NCI-H2171 (cell line): ENCODE measurements at places on chromosomes 4 and X.

- DNase-seq, result no peak
Observed at GRCh38 chrX:138026211-138026610, 460.3 kb downstream of the ZIC3 start.

GRCh38 chr4:152095701-152096070 is 334.9 kb upstream of the GATB start:
- DNase-seq, result no peak

DNA sequence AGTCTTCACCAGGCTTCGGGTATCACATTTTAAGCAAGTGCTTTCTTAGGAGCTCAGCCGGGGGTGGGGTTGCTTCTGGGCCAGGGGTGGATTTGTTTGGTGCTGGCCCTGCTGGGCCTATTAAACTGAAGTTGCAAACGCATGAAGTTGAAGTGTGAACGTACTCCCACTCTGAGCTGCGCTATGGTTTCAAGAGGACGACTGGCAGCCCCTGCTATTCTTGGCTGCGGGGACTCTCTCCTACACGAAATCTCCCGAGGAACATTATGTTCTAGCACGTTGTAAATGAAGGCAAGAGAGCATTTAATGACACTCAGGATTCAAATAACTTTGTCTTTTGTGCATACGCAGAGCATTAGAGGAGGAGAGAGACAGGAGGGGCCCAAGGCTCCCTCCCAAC is 401.3 kb upstream of the BOD1L1 start:
- DNase-seq, result no peak

GRCh38 chr4:139593091-139593564 is 37.1 kb upstream of the SETD7 start:
- DNase-seq, result peak; percentile 57

DNA sequence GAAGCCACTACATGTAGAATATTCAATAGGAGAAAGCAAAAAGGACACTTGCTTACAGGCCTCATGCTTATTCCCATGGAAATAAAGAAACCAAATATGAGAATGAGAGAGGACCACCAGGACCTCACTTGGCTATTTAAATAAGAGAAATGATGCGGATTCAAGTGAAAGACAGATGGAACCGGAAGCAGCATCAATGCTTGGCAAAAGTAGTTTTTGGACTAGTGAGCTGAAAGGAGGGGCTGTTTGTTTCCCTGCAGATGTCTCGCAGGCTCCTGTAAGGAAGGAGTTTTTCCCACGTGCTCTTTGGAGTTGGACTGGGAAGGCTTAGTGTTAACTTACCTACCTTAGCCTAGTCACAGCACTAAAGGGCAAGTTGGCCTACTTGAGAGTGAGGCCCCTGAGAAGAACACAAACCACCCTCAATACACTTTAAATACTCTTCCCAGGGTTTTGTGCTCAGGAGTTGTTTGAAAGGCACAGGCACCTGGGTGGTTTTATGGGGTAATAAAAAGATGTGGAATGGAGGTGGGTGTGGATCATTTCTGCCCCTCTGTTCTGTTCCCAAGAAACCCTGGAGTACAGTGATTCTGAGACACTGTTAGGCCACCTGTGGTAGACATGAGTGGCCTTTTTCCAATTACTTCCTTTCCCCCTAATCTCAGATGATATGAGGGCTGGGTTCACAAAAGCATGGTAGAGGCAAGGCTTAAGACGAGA is 113.3 kb upstream of the C1GALT1C1 start:
- DNase-seq, result no peak

GRCh38 chrX:14675500-14675899 is 146.2 kb downstream of the GLRA2 start:
- peak; percentile 5 for DNase-seq

DNA sequence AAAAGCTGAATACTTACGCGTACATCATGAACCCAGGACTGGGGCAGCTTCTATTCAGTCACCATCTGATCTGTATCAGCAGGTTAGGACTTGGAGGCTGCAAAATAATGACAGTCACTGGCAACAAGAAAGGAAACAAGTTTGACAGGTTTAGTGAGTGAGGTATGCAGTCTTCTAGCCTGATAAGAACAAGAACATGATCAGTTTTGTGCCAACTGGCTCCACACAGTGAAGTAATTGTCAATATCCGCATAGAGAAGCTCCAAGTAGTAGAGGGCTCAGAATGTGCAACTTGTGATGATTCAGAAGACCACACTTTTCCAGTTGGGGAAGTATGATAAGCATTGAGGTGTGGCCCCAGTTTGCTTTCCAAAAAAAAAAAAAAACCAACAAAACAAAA is at the start of gene TMPRSS11F:
Gene TMPRSS11F, minus strand, starts transcription at position 77 of the 400 bp plus-strand sequence. Its CDS starts 49 bp downstream, at position 28.
- no peak for DNase-seq

DNA sequence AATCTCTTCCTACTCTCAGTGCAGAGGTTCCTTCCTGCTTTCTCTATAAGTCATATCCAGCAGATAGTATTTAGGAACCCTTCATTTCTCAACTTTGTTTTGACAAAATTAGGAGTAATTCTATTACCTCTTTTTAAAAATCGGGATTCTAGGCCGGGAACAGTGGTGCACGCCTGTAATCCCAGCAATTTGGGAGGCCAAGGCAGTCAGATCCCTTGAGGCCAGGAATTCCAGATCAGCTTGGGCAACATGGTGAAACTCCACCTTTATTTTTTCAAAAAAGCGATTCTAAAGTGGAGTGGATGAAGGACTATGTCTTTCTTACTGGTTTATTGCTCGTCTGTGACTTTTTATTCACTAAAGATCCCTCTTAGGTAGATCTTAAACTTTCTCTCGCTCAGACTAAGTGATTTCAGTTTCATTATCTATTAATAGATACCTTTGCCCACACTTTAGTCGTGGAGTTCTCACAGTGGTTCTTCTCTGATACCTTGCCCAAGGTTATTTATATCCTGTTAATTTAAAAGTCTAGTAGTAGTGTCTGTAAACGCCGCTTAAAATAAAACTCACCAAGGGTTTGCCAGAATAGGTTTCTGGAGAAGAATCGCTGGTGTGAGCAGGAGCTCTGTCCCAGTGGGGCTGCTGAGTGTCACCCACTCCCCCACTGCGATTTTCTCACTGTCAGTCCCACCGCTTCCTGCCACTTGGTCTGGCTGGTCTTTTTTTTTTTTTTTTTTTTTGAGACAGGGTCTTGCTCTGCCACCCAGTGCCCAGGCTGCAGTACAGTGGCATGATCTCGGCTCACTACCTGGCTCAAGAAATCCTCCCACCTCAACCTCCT is 27.0 kb upstream of the TMEM131L start:
- DNase-seq, result no peak

GRCh38 chrX:13165266-13166189 is 121.1 kb upstream of the FAM9C start:
- DNase-seq, result no peak

GRCh38 chr4:105306158-105306781 is 159.6 kb downstream of the TET2 start:
- DNase-seq, result no peak

DNA sequence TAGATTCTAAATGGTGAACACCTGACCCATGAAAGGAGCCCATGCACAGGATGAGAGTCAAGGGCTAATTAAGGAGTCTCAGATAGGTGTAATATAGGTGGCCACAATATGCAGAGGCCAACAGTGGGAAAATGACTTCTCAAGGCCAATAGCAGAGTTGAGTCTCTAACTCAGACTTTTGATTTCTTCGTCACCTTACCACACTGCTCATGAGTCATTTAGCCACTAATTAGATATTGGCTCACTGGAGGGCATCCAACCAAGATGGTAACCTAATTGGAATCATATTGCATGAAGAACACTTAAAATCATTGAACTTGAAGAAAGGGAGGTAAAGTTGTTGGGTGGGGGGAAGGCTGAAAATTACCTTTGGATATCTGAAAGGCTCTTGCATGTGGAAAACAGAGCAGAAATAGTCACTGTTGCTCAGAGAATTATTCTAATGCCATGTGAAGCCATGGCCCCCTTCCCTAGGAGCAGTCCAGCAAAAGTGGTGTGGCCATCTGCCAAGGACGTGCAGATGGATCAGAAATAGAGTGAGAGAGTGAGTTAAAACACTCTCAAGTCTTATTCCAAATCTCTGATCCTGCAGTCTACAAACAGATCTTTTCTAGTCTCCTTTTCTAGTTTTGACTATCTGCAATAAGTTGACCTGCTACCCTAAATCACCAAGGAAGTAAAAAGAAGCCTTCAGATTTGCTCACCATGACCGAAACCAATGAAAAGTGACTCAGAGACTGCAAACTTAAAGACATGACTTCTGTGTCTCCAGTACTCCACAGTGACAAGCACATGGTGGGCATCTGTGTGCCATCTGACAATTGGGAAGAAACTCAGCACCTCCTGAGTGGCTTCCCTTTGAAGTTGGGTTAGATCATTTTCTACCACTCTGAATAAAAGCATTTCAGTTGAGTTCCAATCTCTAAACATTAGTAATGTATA is 93.9 kb upstream of the C1QTNF7 start:
- no peak for DNase-seq

DNA sequence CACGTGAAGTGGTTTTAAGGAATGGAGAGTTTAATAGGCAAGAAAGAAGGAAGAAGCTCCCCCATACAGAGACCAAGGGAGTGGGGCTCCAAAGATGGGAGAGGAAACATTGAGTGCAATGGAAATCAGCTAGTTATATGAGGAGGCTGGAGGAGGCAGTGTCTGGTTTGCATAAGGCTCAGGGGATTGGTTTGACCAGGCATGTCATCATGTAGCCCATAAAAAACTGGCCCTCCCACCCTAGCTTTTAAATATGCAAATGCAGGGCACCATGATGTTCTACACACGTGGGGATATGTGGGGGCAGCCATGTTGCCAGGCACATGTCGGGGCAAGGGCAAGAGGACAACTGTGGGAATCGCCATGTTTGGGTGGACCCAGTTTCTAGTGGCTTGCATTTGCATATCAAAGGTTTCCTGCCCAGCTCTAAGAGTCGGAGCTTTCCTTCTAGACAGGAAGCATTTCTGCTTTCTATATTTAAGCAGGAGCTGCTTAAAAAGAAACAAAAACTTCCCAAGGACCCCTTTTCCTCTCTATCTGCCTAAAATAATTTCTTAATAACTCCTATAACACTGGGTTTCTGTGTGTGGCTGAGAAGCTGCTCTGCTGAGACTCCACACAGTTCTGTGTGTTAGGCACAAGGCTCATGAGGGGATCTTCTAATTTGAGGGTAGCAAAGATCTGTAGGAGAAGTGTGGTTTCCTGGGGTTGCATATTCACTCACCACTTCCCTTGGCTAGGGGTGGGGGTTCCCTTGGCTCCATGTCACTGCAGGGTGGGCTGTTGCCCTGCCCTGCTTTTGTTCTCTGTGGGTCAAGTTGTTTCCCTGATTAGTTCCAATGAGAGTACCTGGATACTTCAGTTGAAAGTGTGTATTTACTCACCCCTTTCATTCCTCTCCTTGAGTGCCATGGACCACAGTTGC is 113.5 kb downstream of the VSIG4 start:
- DNase-seq, result no peak

DNA sequence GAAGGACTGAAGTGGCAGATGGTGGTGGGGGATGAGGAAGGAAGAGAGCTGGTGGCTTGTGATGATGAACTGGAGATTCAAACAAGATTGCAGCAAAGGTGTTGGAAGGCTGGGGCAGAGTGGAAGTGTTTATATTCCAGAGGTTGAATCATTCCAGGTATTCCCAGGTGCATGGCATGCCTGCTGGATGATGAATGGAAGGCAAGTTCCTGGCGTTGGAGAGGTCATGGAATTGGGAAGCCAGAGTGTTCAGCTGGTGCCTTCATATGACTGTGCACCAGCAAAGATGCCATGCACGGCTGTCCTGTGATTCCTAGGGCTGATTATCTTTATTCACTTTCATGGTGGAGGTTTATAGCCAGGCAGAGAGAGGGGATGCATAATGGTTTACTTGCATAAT is 135.8 kb upstream of the PUDP start:
- DNase-seq, result no peak

GRCh38 chr4:114444211-114444610 is 154.4 kb upstream of the UGT8 start:
- DNase-seq, result no peak

DNA sequence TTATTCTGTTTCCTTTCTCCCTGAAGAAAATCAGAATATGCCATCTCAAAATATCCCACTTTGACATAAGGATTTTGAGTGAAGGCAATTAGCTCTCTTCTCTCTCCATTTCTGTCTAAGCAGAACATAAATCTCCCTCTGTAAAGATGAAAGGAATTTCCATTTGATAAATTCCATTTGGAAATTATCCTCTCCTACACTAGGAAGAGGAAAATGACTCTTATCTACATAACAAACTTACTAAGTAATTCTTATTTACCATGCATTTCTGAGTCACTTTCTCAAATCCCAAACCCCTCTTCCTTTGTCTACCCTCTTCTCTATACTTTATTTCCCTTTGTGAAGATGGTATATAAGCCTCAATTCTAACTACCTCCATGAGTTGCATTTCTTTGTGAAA is 11.4 kb downstream of the TBCK start:
- no peak for DNase-seq

DNA sequence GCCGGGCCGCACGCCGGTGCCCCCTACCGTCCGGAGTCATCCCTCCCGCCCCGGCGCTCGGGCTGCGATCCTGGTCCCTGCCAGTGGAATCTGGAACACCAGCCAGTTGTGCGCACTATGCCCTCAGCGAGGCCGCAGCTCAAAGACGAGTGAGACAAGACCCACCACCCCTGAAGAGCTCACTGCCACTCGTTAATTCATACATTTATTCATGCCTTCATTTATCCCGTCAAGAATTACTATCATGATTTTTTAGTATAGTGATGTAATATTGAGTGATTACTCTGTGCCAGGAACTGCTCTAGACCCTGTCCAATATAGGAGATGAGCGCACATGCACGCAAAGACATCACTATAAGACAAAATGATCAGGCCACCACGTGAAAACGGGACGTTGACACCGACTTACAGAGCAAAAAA is 247 bp upstream of the PPA2 start:
- DNase-seq, result peak; percentile 48

DNA sequence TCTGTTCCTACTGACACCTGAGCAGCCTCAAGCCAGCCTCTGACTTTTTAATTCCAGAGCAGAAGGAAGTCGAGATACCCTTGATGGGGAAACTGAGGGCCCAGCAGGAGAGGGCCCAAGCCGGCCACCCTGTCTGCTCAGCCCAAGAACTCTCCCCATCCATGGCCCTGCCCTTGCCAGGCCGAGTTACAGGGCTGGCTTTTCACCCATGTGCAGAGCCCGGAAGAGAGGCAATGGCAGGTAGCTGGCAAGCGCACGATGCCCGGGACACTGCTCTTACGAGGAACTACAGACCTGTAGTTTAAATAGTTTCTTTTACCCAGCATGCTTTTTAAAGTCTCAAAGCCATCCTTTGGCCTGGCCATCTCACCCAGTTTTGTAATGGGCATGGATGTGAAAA is 79.9 kb downstream of the MTMR1 start:
- DNase-seq, result no peak

- no peak for DNase-seq
Observed at GRCh38 chrX:13939741-13940597, 89.7 kb downstream of the GEMIN8 start.

- DNase-seq, result no peak
Observed at GRCh38 chr4:45172636-45173035, 446.3 kb upstream of the GNPDA2 start.

- DNase-seq, result no peak
Observed at GRCh38 chrX:45434231-45434630, 233.6 kb upstream of the DIPK2B start.
